ENCODE measurements at places on chromosomes 11 and 22.

- no peak for DNase-seq
Measured at GRCh38 chr11:66084821-66085475, 14.9 kb downstream of the PACS1 start.

DNA sequence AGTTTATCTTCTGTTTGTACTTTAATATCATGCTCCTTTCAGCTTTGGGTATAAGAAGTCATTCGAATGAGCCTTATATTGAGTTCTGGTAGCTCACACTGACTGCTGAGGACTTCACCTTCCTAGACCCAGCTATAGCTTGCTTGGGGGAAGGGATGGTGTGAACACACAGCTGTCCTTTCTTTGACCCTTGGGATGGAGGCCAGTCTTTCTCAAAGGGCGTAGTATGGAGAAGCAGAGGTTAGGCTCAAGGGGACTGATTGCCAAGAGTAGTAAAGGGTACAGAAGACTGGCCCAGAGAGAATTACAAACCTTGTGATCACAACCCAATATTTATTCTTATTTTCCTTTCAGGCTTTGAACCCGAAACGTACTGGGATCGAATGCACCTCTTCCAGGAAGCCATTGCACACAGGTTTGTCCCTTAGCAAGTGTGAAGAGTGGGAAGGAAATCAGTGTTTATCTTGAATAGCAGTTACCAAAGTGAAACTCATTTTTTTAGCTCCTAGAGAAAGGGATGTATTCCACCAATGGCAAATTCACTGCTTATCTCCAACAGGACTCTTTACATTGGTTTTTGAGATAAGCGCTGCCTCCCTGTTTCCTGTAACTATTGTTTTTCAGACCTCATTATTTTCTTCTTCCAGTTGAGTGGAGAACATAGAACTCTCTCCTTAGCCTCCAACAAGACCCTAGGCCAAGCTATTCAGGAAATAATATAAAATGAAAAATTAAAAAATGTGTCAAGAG is 42.8 kb upstream of the YWHAH start:
- DNase-seq, result no peak

DNA sequence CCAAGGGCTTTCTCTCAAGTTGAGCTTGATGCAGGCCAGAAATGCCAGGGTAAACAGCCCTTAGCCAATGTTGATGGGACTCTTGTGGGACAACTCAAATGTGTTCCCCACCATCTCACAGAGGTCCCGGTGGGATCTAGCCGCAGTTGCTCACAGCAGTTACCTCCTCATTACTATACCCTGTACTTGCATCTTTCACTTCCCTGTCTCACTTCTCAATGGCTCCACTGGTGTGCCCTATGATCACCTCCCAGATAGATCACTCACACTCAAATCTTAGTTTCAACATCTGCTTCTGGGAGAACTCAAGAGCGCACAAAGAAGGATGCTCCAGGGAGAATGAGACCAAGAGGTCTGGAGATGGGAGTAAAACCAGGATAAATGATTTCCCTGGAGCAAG is 47.0 kb downstream of the RCN1 start:
- no peak for DNase-seq

DNA sequence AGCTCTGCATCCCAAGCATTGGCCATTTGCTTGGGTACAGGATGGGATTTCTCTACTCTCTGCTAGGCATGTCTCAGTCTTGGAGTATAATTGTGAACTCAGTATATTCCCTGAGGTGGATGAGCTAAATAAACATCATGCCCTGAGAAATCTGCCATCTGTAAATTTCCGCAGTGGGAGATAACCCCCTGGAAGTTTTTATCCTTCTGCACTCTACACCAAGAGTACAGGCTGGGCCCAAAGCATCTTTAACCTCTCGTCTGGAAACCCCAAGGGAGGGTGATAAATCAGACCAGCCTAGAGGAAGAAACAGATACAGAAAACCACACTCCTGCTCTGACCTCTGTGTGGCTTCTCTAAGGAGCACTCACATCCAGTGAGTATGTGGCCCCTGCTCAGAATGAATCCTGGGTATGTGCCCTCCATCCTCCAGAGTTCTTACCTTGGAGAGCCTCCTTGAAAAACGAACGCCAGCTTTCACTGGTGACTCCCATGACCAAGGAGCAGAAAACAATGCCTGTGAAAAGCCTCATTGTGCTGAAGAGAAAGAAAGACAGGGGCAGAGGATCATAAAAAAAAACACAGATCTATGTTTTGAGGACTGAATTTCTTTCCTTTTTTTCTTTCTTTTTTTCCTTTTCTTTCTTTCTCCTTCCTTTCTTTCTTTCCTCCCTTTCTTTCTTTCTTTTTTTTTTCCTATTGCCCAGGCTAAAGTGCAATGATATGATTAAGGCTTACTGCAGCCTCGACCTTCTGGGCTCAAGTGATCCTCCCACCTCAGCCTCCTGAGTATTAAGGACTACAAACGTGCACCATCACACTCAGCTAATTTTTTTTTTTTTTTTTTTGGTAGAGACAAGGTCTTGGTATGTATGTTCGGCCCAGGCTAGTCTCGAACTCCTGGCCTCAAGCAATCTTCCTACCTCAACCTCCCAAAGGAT is 938 bp downstream of the SAA4 start:
- DNase-seq, result no peak

- DNase-seq, result no peak
Measured at GRCh38 chr11:105046898-105047579, 1.9 kb upstream of the CARD16 start.

- DNase-seq, result no peak
Measured at GRCh38 chr11:72735495-72736027, 16.6 kb downstream of the ARAP1 start.

- DNase-seq, result no peak
Measured at GRCh38 chr22:45831394-45831793, 145.6 kb downstream of the WNT7B start.

GRCh38 chr22:45826520-45826919 is 150.4 kb downstream of the WNT7B start:
- no peak for DNase-seq

DNA sequence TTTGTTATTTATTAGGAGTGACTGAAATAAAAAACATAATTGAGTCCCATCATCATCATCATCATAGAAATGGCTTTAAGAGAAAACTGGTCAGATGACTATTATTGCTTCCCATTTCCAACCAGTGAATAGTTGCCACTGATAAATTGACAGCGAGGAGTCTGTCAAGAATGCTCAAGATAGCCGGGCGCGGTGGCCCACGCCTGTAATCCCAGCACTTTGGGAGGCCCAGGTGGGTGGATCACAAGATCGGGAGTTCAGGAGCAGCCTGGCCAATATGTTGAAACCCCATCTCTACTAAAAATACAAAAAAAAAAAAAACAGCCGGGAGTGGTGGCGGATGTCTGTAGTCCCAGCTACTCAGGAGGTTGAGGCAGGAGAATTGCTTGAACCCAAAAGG is 1.9 kb downstream of the WBP2NL start:
- DNase-seq, result no peak

GRCh38 chr22:33036881-33037280 is 21.3 kb downstream of the SYN3 start:
- DNase-seq, result no peak

Data from GM20000 (cell line).